ENCODE measurements at places on chromosomes 7 and 10.

DNA sequence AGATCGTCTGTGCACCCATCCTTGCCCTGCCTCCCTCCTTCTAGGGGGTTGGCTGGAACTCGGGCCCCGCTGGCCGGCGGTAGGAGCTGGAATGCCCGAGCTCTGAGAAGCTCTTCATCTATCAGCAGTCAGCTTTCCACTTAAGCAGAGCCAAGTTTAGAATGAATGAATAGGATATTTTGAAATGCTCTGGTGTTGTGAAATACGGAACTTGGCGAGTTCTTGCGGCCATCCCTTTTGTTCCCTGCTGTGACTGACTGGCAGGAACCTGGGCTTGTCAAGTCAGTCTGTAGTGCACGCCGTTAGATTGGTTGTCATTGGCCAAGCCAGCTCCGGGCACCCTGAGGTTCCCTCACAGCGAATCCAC is 33.3 kb downstream of the FOXK1 start:
- no peak for DNase-seq

- no peak for DNase-seq
Measured at GRCh38 chr10:110395350-110396283, 90.9 kb upstream of the SMNDC1 start.

- DNase-seq, result no peak
Measured at GRCh38 chr7:77520261-77520660, 16.8 kb upstream of the PTPN12 start.

DNA sequence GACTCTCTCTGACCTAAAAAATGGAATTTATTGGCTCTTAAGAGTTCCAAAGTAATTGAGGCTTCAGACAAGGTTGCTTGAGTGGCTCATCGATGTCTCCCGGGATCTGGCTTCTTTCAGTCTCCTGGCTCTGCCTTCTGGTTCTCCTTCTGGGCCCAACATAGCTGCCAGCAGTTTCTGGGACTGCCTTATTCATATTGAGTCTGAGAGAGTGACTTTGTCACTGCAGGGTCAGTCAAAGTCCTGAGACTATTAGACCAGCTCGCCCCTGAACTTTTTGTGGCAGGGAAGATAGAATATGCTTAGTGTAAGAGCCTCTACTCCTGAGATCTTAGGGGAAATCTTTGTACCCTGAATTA is 94.0 kb downstream of the MMRN2 start:
- no peak for DNase-seq

DNA sequence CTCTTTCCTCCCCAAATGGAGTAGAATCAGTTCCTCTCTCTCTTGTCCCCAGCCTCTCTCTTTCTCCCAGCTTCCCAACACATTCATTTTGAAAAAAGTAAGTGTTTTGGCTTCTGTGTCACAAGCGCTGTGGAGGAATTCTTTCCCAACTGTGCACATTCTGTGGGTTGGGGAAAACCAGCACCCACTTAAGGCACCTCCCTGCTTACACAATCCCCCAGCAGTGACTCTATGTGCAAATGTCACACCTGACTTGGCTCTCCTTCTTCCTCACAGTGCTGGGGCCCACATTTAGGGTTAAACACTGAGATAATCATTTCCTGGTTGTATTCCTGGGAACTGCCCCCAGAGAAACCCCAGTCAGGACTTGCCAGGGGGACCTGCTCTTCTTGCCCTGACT is 358.1 kb upstream of the ZNF32 start:
- no peak for DNase-seq

- DNase-seq, result no peak
Measured at GRCh38 chr7:25613912-25614311, 385.6 kb upstream of the NPVF start.

DNA sequence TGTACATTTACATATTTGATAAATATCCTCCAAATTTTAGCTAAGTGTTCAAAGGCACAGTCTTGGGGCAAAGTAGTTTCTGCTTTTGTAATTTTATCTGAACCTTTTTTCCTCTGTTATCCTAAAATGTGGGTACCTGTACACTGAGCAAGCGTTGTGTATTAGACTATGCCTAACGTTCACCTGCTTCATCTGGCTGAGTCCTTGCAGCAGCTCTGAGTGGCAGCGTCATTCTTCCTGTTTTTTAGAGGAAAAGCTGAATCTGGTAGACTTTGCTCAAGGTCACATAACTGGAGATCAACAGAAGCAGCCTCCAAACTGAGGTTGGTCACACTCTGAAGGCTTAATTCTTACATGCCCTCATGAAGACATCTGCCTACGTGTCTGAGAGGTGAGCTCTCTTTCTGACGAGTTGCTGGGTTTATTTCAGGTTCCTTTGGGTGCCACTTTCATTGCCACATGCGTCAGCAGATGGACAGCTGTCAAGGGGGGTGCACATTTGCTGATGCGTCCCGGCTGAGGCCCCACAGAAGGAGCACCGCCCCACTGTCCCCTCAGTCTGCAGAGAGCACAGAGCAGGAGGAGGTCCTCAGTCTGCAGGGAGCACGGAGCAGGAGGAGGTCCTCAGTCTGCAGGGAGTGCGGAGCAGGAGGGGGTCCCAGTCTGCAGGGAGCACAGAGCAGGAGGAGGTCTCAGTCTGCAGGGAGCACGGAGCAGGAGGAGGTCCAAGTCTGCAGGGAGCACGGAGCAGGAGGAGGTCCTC is 406.5 kb upstream of the SHH start:
- no peak for DNase-seq

DNA sequence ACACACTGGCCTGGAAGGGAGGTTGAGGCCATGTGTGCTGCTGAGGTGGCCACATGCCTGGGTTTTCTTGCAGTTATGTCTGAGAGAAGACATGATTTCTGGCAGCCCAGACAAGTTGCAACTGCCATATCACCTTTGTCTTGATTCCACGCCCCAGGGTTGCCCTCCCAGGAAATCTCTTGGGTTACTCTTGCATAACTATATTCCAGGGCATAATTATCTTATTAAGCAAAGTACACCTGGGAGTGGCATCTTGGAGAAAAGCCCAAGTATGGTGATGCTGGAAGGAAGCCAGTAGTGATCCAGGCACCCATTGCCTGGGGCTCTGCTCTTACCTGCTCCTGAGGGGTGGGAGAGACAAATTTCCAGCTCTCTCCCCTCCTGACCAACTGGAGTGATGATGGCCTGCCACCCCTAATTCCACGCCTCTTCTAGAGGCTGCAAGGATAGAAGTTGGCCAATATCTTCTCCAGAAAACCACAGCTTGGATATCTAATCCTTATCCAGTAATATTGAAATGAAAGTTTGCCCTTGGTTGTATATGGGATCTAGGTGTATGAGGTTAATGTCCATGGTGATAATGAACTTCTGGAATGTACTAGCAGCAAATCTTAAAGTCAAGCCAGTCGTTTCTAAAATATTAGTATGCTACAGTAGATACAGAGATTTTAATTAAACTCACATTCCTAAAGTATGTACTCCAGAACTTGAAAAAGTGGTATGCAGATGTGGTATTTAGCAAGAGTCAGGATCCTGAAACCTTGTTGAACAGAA is 5.0 kb downstream of the AKR1B10 start:
- DNase-seq, result no peak

DNA sequence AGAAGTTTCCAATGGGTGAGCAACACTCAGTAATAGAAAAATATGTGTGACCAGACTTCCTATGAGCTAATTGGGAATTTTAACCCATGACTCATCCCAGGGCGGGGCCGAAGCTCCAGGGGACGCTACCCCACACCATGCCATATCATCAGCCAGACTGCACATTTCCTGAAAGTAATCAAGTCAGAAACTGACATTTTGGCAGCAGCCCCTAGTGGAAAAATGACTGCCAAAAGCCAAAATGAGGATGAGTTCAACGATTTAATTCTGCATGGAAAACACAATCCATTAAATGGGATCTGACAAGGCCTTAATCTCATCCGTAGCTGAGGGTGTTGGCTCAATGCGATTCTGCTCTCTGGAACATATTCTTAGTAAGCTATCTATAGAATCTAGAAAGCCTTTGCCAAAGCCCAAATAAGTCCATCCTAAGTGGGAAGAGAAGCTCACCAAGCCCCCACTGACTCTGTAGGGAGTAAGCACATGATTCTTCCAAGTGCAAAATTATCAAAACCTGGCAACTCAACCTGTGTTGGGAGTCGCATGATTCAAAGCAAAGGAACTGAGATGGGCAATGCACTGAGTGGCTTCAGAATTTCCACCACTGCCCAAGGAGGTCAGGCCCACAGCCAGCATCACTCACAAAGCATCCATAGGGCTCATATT is 93.1 kb upstream of the PDE1C start:
- peak; percentile 85 for DNase-seq

DNA sequence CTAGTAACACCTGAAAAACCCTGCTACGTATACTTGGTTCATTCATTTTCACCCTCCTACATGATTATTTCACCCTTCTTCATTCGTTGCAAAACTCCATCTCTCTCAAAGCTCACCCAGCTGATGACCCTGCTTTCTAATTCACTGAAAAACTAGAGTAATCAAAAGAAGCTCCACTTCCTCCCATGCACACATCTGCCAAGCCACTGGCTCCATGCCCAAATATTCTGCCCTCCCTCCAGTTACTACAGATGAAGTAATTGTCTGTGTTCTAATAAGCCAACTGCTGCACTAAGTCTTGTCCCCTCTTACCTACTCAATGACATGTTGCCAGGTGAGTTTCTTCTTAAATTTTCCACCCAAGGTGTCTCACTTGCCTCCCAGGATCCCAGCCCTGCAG is 96.9 kb upstream of the CCDC71L start:
- no peak for DNase-seq

GRCh38 chr7:31000161-31000693 is 36.5 kb downstream of the GHRHR start:
- DNase-seq, result no peak

- peak; percentile 97 for DNase-seq
Measured at GRCh38 chr7:117008886-117009531, 55.7 kb downstream of the ST7 start.

GRCh38 chr10:45370202-45370955 is 3.6 kb upstream of the ALOX5 start:
- DNase-seq, result no peak

DNA sequence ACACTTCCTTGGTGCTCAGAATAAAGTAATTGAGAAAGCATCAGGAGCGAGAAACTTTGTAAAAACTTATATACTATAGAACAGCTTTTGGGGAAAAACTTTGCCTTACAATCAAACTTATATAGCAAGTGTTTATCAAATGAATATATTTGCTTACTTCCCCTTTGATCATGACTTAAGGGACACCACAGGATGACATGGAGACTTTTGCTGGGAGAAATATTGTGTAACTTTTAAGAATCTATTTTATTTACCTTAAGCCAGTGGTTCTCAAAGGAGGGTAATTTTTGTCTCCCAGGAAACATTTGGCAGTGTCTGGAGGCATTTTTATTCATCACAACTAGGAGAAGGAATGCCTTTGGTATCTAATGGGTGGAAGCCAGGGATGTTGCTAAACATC is 173.8 kb upstream of the HABP2 start:
- no peak for DNase-seq

DNA sequence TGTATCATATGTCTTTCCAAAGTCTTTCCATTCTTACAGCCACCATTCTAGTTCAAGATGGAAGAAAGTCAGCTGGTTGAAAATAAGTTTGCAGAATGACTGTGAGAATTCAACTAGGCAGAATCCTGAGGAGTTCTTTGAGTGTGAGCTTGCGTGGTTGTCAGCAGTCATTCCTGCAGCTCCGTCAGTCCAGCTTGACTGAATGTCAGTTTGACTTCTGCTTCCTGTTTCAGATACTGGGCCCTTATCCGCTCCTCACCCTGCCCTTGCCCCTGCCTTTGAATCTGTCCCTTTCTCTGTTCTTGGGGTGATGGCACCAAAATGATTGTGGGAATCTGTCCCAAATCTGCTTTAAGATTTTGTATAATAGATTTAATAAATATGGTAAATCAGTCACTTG is 27.8 kb downstream of the SLC26A5 start:
- no peak for DNase-seq

- DNase-seq, result no peak
Measured at GRCh38 chr10:123354521-123354920, 200.3 kb downstream of the BUB3 start.

DNA sequence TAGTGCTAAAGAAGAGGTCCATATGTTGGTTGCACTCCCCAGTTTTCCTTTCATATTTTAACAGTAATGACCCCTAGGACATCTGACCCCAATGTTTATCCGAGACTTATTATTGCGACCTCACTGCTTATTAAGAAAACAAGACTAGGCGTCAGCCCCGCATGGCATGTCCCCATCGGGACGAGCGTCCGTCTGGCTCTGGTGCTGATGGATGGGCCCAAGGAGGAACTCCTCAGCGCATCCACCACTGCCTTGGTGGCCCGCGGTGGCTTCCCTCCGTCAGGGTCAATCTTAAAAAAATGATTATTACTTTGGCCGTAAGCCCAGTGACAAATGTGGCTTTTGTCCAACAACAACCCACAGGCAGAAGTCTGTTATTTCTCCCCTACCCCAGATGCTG is 40.1 kb upstream of the CXCL12 start:
- no peak for DNase-seq

DNA sequence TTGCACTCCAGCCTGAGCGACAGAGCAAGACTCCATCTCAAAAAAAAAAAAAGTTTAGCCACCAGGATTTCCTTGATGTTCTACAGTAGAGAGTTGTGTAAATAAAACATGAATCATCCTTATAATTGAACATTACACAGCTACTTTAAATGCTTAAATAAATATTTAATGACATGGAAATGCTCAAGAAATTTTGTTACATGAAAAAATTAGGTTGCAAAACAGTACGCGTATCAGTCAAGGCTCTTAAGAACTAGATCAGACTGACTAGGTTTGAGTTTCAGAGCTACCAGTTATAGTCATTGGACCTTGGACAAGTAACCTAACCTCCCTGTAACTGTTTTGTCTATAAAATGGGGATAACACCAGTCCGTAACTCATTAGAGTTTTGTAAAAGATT is 38.7 kb upstream of the GSAP start:
- DNase-seq, result no peak

GRCh38 chr10:128990986-128991385 is 476.1 kb upstream of the MGMT start:
- DNase-seq, result no peak

DNA sequence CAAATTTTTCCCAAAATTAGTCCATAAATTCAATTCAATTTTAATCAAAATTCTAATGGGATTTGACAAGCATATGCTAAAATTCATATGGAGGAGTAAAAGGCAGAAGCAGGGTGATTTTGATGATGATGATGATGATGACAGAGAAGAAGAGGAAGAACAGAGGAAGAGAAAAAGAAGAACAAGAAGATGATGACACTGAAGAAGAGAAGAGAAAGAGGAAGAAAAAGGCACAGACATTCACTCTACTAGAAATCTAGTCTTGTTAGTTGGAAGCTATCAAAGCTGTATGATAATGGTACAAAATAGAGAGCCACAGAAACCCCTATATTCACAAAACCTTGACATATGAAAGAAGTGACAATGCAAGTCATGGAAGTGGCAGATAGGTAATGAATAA is 157.9 kb downstream of the ELMO1 start:
- DNase-seq, result no peak

DNA sequence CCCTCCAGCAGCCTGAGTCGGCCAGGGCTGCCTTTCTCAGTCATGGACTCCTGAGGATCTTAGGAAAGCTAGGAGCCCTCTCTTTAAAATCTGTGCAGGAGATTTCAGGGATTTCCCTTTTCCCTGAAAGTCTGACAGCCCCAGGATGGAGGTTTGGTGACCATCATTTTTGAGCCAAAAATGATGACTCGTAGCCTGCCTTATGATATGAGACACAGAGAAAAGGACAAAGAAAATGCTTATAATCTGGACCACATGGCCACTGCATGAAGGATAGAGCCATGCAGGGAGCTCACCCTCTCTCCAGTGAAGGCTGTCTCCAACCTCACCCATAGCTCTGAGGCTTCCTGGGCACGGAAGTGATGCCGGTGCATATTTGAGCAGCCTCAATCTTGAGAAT is 106.6 kb upstream of the CHST15 start:
- no peak for DNase-seq

All from COLO829 (cell line).